NCI-H1694 (cell line): ENCODE measurements at places on chromosomes 2 and 18.

DNA sequence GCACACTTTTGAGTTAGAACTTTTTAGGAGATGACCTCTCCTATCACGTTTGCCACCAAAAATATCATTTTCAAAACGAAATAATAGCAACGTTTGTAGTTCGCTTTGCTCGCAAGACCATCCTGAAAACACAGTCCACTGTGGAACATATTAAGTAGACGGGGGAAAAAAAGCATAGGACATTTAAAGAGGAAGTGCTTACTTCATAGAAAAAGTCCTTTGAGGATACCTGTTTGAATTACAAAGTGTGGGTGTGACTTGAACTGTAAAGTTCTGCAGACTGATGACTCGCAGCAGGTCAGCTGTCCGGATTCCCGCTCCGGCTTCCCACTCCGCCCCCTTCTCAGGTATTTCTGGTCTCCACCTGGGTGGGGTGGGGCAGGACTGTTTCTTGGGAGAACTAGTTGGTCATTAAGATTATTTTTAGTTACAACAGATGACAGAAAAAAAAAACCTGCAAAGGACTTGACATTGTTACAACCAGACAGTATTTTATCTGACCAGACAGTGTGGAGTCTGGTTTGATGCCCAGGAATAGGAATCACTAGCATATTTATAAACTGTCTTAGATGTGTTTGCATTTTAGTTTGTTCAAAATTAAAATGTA, 13.3 kb downstream of the CNOT11 start:
- no peak for DNase-seq

DNA sequence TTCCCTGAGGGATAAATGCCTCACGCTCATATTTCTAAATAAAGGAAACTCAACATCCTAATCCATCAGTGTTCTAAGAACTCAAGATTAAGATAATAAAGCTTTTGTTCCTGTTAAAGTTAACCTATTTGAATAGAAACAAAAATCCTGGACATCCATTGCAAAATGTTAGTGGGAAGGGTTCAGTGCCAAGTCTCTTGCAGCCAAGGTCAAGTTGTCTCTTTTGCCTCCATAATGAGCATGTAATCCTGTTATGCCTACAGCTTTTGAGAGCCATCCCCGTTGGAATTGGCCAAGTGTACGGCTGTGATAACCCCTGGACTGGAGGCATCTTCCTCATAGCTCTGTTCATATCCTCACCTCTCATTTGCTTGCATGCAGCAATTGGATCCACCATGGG, 51.3 kb upstream of the SLC14A1 start:
- DNase-seq, result no peak

GRCh38 chr2:67581751-67582150, 184.6 kb downstream of the ETAA1 start:
- DNase-seq, result no peak

- DNase-seq, result no peak
Measured at GRCh38 chr2:216842636-216843035, 17.2 kb downstream of the TNP1 start.

- DNase-seq, result no peak
Measured at GRCh38 chr18:53948991-53949390, 275.5 kb downstream of the MBD2 start.

GRCh38 chr2:221779614-221780067, 207.5 kb upstream of the EPHA4 start:
- no peak for DNase-seq

- DNase-seq, result no peak
Measured at GRCh38 chr18:51580580-51580979, 383.1 kb upstream of the MEX3C start.

DNA sequence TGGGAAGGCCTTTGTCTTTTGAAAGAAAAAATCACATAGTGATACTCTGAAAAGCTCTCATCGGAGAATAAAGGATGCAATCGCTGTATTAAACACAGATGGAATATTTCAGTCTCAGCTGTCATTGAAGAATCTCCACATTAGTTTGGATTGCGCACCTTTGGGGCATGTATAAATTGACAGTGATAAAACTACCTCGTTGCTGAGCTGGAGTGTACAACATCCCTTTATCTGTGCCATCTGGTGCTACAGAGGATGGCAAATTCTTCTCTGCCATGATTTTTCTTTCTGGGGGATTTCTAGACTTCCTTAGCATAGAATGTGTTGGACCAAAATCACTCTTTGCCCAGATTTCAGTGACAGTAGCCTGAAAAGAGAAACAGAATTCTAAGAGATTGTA, 185.3 kb downstream of the PARD3B start:
- no peak for DNase-seq

DNA sequence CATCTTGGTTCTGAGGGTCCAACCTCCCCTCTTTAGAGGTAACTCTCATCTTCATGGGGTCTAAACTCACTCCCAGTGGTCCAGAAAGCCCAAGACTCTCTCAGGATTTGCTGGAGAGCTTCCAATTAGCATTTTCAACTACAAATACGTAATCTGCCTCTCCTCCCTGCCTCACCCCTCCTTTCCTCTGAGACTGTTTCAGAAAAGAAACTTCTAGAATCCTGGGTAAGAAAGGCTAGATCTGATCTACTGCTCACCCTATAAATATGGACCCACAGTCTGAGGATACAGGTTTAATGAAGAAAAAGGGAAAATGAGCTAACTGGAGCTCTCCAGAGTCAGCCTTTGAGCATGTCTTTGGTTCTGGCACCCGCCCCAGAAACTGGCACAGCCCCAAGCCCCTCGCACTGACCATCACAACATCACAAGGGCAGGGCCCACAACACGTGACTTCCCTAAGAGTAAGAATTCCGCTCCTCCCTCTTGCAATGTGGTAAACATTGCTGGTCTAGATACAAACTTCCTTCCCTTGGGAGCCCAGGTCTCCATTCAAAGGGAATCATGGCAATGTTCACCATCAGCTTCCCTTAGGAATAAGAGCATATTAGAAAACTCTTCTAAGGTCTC, 21.7 kb upstream of the IHH start:
- DNase-seq, result no peak

DNA sequence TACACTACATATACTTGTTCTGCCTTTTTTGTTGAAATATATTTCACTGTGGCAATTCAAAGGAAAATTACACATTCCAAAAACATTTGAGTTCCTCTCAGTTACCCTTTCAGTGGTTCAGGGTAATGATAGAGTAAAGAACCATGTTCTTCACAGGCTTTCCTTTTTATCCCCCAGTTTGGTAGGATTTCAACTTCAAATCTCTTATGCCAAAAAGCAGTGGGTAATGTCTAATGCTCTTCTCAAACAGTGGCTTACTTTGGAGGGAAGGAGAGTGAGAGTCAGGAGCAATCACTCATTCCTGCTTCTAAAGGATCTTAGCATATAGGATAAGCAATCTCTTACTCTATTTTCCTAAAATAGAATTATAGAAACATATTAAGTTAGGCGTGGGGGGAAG, 290.6 kb downstream of the ZEB2 start:
- DNase-seq, result no peak

DNA sequence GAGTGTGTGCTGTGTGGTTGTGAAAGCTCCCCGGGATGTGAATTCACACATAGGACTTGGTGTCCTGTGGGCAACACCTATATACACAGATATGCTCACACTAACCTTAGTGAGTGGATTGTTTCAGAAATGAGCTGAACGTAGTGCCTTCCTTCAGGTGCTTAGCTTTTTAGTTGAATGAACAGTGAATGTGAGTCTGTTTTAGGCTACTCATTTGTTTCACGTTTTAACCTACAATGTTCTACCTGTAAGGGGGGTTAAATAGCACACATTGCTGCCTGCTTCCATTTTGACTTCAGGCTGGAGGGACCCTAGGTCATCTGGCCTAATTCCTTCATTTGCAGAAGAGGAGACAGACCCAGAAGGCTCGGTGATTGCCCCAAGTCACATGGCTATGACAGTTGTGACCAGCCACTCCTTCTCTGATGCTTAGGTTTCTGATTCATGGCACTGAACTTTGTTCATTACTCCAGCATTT, 1.0 kb downstream of the PLEK start:
- DNase-seq, result no peak

- peak; percentile 98 for DNase-seq
Measured at GRCh38 chr2:240584486-240585031, 2.0 kb upstream of the CAPN10 start.
